ENCODE measurements at places on chromosomes 7 and 10. TPM values are rescaled to one million over a fixed set of nuclear protein-coding genes. Genes with fewer than 3 reads are reported as not detected.

GRCh38 chr7:131186816-131187215 lies 140.9 kb upstream of the MKLN1 start:
- no peak for DNase-seq

GRCh38 chr7:65397730-65398142 lies 24.1 kb downstream of the ZNF92 start:
- no peak for DNase-seq

DNA sequence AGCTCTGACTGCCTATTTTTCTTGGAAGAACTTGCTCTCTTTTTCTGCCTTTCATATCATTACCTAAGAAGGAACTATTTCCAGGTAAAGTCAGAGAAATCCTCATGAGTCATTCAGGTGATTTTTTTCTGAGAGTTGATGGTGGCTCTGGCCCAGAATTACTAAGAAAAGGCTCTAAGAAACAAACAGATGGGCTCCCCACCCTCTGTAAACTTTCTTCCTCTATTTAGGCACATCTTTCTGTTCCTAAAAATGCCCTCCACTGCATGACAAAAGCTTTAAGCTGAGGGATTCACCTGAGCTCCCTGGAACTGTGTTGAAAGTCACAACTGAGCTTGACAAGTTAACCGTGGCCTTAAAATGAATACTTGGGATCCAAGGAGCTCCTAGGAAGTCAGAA lies 1.6 kb downstream of the OLAH start:
- DNase-seq: no peak

- no peak for DNase-seq
Observed at GRCh38 chr7:133654547-133654946, 401.7 kb downstream of the EXOC4 start.

DNA sequence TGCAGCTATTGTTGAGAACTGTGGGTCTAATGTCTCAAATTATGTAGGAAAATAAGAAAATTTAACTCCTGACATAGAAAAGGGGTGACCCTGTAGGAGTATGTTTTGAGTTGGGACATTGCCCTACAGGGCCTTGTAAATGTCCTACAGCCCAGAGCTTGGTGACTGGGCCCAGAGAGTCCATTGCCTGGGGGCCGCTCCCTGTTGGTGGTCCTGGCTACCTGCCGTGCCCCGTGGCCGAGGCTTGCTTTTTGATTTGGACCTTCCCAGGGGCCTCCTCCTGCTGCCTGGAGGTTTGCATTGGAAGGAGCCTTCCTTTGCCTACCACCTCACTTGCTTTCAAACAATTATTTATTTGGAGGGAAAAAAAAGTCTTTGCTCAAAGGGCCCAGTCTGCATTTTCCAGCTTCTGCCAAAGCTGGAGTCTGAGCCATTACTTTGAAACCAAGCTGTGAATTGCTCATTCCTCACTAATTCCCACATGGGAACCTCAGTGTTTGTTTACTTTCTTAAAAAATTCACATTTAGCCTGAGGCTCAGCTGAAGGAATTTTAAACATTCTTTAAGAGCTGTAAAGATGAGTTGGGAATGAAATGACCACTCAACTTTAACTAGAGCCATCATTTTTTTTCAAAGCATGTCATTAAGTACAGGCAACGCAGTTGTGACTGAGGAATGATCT lies 355.0 kb downstream of the GLRX3 start:
- DNase-seq: no peak

- no peak for DNase-seq
Observed at GRCh38 chr7:99357701-99358490, 16.6 kb upstream of the ARPC1B start.

Gene CALHM3
- not detected for total RNA-seq

DNA sequence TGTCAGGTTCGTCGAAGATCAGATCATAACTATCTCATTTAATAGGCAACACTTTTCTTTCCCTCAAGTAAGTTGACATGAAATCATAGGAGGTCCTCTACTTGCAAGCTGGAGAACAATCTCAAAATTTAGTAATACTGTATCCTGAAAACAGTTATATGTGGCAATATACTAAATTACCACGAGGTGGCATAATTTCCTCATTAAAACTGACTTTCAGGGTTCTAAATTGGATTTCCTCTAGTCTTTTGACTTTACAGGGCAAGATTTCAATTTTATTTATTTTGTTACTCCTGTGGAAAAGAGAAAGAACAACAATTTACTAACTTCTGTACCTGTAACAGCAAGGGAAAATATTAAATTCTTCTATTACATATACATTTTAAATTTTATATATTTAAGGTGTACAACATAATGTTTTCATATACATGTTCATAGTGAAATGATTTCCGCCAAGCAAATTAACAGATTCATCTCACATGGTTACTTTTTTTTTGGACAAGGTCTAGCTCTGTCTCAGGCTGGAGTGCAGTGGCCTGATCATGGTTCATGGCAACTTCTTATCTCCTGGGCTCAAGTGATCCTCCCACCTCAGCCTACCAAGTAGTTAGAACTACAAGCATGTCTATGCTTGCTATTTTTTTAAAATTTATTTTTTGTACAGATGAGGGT lies 53.4 kb upstream of the CYP2C18 start:
- DNase-seq: no peak

GRCh38 chr7:143735962-143736361 lies 21.5 kb downstream of the CTAGE6 start:
- DNase-seq: no peak

DNA sequence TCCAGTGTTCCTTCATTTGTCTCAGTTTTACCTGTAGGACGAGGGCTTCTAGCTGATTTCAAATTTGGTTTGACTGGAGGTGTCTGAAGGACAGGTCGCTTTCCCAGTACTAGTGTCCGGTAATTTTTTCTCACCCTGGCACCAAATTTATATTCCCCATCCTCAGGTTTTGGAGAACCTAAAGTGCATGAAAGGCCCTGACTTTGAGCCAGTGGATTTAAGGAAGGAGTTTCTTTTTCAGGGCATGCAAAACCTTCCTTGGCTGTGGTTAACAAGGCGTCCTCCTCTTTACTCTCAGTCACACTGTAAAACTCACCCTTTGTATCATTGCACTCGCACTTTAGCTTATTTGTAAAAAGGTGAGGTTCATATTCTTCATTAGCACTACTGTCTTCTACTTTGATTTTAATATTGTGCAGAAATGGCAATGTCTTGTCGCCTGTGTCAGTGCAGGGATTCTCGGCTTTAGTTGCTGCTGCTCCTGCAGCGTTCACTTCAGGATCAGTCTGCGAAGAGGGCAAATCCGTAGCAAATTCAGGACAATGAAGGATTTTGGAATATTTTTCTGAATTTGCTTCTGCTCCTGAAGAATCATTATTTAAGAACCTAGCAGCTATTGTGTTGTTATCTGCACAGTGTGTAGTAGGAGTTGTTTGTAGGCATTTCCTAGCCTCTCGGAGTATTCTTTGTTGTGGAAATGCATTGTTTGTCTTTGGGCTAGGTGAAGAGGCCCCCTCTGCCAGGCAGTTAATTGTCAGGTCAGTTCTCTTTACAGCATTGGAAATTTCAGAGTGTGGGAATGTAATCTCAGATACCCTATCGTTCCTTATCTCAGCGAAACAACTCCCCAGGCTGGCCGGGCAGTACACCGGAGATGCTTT lies 9.9 kb downstream of the SKIDA1 start:
- no peak for DNase-seq

DNA sequence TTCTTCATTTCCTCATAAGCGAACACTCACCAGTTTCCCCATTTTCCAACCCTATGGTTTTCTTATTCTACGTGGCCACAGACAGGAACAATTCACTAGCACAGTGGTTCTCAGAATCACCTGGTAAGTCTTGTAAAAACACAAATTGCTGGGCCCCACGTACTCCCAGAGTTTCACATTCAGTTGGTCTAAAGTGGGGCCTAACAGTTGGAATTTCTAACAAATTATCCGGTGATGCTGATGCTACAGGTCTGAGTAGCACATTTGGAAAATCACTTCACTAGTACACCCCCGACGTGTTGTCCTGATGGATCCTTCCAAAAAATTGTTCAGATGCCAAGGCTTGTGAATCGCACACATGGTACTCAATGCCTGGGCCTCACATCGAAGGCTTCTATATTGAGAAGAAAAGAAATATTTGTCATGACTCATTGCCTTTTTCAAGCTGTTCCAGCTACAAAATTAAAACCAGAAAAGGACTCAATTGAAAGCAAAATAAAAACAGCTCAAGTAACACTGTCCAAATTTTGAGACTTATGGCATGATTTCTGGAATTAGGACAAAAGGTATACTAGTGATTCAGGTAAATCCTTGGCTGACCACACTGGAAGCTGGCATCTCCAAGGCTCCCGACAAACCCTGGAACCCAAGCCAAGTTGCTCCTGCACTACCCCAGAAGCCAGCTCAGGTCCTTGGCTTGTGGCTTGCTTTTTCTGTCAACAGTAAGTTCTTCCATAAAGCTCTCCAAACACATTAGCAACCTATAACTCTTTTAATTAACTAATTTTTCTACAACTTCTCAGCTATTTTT lies 12.9 kb upstream of the VIM start:
- DNase-seq: peak; percentile 57

DNA sequence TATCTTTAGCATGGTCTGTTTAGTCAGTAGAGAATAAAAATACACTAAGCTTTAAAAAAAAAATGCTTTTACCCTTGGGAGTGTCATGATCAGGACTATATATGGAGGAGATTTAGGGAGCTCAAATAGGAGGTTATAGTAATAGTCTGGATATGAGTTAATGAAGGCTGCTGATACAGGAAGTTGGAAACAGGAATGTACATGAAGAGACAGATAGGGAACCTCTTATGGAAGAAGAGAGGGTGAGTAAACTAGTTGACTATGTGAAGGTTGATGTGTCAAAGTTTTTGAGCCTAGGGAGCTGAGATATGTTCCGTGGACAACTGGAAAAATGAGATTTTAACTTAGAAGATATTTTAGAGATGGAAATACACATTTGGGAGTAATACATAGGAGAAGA lies 472.0 kb upstream of the FZD8 start:
- no peak for DNase-seq

Gene PAX2
- 39.7 TPM for total RNA-seq

DNA sequence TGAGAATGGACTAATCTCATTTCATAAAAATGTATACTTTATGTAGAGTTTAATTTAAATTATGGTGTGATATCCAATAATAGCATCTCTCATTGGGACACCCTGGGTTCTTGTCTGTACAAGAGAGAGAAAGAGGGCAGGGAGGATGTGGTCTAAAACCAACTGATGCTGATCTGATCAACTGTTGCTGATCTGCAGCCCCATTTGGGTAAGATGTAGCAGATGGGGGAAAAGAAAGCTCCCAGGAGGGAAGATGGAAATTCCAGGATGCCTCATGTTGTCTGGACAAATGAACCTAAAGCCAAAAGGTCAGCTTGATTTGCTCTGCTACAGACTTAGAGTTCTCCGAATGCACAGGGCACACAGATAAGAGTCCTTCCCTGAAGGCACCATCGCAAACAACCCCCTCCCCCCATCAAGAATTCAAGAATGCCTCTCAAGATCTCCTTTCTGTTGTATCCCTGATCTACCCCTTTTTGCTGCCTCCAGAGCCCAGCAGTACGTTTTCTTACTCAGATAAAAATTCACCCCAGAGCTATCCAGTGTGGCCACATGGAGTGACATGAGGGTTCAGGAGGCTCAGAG lies 171.4 kb upstream of the INHBA start:
- no peak for DNase-seq

GRCh38 chr7:113922049-113922448 lies 3.2 kb upstream of the PPP1R3A start:
- no peak for DNase-seq

- peak; percentile 61 for DNase-seq
Observed at GRCh38 chr10:108911814-108912541, 1011.3 kb downstream of the XPNPEP1 start.

Gene ADAM22
- 19.8 TPM for total RNA-seq

Gene NUTM2B
- 0.41 TPM for total RNA-seq

- no peak for DNase-seq
Observed at GRCh38 chr7:1282679-1283078, 50.0 kb downstream of the UNCX start.

GRCh38 chr7:46215987-46216567 lies 295.0 kb upstream of the IGFBP3 start:
- DNase-seq: no peak

GRCh38 chr7:114802632-114803031 lies 119.3 kb upstream of the MDFIC start:
- DNase-seq: no peak

- DNase-seq: no peak
Observed at GRCh38 chr7:102890292-102890970, 22.4 kb upstream of the LRRC17 start.

DNA sequence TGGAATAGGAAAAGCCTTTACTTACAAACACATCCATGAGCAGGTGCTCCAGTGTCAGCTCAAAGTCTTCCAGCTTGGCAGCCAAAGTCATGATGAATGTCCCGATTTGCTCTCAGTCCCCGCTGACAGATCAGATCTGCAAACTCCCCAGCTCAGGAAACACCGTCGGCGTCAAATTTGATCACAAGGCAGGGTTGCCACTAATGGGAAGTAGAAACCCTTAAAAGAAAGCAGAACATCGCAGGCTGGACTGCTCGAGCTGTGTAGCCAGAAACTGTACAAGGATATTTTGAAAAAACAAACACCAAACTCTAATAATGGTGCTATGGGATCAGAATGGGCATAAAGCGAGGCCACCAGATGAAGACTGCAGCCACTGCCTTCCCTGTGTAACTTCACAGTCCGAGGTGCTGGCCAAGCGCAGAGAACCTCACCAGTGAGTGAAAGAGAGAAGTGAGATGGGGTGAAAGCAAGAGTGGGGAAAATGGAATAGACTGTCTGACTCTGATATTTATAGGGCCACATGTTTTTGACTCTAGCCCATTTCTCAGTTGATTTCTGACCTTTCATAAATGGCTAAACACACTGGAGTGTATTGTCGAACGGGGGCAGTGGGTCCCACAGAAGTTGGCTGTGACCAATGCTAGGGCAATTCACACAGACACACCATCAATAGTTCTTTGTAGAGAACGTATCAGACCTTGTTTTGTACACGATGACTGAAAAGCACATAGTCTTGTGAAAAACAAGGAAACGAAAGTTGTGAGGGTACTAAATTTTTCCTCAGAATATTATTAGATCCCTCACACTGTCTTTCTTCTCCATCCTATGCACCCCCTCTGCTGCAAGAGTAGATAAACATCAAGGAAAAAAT lies 306.2 kb downstream of the FRMD4A start:
- no peak for DNase-seq

- no peak for DNase-seq
Observed at GRCh38 chr10:36574207-36574606, 551.2 kb upstream of the ANKRD30A start.

Gene COL1A2
- 287 TPM for total RNA-seq

Gene MYOZ1
- 1.7 TPM for total RNA-seq

Gene AVL9
- 50.0 TPM for total RNA-seq

Gene ACSL5
- total RNA-seq: 7.4 TPM

GRCh38 chr10:122249303-122249850 lies 21.7 kb upstream of the BTBD16 start:
- DNase-seq: no peak

GRCh38 chr10:24041034-24041433 lies 167.9 kb upstream of the KIAA1217 start:
- DNase-seq: no peak

DNA sequence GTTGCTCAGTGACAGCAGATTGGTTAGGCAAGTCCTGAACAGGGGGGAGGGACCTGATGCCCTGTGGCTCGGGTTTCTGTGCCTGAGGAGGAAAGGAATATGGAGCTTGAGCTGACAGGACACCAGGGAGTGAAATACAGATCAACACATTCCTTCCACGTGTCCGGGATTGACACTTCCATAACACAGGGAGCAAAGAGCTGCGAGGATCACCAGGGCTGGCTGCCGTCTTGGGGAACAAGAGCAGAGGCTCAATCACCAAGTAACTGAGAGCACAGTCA lies 36.7 kb upstream of the EFCAB10 start:
- no peak for DNase-seq
